ENCODE measurements at places on chromosomes 16 and 17. TPM values are rescaled to one million over a fixed set of nuclear protein-coding genes. Genes with fewer than 3 reads are reported as not detected.

Gene LITAFD
- not detected for total RNA-seq

DNA sequence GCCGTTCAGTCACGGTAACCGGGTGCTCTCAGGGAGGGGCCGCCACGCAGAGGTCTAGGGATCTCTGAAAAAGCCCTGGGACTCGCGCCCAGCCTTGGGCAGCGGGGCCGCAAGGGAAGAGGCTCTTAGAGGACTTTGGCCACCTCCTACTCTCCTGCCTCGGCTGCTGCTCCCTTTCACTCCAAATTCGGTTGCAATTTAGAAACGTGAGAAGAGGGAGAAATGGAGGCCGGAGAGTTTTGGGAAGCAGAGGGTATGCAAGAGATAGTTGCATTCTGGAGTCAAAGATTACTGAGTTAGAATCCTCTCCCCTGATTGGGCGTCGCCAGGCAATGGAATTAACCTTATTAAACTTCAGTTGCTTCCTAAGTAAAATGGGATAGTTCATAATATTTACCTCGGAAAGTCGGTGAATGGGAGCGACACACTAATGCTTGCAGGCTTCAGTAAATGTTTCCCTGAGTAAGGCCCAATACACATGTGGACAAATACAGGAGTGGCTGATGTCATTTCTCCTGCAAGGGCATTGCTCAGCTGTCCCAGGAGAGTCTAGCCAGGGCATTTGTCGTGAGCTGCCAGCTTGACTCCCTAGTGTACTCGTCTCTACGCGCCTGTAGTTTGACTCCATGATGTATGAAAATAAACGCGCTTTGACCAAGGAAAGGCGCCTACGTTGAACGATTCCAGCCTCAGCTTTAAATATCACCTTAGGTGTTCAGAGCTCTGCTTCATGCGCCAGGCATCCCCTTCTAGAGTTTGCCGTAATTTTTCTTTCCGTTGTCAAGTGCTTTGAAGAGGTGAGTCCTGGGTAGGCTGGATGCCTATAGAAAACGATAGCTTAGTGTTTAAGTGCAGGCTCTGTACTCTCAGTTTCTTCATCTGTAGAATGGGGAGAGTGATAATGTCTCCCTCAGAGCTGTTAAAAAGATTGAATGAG lies 667 bp downstream of the OGFOD1 start:
- peak; percentile 14 for DNase-seq

GRCh38 chr16:26365161-26365940 lies 673.6 kb downstream of the HS3ST4 start:
- DNase-seq: no peak

- peak; percentile 55 for DNase-seq
Observed at GRCh38 chr17:28570716-28571360, 486 bp downstream of the PIGS start.

- DNase-seq: peak; percentile 91
Observed at GRCh38 chr16:85390511-85391174, 222.5 kb upstream of the GSE1 start.

GRCh38 chr16:73016488-73016830 lies 31.5 kb downstream of the ZFHX3 start:
- no peak for DNase-seq

DNA sequence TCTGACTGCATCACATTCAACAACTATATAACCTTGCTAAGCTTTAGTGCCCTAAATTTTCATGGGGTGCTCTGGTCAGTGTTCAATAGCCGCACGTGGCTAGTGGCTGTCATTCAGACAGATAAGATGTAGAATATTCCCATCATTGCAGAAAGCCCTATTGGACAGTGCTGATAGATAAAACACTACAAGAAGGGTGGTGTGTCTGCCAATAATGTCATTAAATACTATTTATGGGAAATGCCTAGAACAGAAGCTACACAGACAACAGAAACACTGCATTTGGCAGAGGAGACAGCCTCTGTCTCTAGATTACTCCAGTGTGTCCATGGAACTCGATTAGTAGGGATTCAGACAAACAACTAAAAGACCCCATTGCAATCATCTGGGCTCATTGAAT lies 28.4 kb upstream of the PMP22 start:
- no peak for DNase-seq

- DNase-seq: no peak
Observed at GRCh38 chr17:2563543-2563942, 29.9 kb upstream of the PAFAH1B1 start.

Gene ERN2
- total RNA-seq: 6.0 TPM

DNA sequence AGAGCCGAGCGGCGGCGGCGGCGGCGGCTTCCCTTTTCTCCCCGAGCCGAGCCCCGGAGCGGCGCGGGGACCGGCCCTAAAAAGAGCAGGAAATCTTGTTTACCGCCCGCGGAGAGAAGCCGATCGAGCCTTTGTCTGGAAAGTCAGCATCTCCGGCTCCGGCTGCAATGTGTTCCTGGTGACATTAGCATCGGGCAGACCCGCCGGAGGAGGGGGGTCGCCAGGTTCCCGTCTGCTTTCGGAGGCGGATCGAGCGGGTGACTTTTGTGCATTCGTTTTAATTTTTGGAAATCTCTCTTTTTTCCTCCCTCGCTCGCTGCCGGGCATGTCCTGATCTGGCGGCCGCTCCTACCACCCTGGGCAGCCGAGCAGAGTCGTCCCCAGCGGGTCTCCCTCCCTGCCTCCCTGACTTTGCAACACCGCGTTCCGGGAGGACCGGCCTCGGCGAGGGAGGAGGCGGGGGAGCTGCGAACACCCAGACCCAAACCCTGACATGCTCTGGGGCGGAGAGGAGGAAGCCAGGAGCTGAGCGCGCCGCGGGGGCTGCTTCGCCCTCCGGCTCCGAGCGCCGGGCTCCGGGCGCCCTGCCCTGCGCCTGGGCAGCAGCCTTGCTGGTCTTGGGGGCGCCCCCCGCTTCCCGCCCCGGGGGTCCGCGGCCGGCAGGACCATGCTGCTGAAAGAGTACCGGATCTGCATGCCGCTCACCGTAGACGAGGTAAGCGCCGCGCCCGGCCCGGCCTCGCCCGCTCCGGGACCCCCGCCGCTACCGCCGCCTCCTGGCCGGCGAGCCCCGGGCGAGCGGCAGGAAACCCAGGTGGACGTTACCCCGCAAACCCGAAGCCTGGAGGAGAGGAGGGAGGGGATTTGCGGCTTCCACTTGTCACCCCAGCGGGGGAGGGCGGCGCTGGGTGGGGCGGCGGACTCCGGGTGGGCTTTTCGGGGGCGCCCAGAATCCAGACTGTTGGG lies 690 bp downstream of the PITPNC1 start:
- DNase-seq: peak; percentile 41

Gene KRTAP1-1
- total RNA-seq: 1.4 TPM

- DNase-seq: no peak
Observed at GRCh38 chr17:20074489-20074888, 65.3 kb downstream of the SPECC1 start.

- no peak for DNase-seq
Observed at GRCh38 chr16:9134739-9135138, 43.3 kb downstream of the HAPSTR1 start.

Gene CLEC18B
- total RNA-seq: 8.2 TPM

DNA sequence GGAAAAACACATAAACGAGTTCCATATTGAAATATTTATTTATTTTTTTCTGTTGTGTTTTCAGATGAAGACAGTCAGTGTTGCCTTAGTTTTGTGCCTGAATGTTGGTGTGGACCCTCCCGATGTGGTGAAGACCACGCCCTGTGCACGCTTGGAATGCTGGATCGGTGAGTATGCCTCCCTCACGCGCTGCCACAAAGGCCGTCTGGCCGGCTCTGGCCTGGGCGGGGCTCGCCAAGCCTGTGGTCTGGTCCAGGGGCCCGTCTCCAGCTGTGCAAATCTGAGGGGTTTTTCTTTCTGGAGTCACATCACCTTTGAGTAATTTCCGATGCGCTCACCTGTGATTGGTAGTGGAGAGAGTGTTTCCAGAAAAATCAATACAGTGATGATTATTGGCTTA lies 81.0 kb downstream of the RPTOR start:
- DNase-seq: no peak

GRCh38 chr16:84753412-84754326 lies 53.9 kb downstream of the USP10 start:
- no peak for DNase-seq

Gene CCL4L2
- 0.32 TPM for total RNA-seq

GRCh38 chr17:48835971-48836370 lies 5.1 kb downstream of the CALCOCO2 start:
- DNase-seq: peak; percentile 42

DNA sequence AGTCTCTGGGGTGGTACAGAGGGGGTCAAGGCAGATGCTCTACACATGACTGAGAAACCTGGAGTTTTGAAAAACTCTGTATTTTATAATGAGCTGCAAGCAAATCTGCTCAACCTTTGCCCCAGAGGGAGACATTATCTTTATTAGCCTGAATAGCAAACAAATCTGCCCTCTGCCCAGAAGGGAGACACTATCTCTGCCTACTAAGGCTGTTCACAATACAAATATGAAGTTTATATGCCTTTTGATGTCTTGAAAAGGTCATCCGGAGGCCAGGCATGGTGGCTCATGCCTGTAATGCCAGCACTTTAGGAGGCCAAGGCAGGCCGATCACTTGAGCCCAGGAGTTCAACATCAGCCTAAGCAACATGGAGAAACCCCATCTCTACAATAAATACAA lies 11.0 kb upstream of the XYLT1 start:
- no peak for DNase-seq

DNA sequence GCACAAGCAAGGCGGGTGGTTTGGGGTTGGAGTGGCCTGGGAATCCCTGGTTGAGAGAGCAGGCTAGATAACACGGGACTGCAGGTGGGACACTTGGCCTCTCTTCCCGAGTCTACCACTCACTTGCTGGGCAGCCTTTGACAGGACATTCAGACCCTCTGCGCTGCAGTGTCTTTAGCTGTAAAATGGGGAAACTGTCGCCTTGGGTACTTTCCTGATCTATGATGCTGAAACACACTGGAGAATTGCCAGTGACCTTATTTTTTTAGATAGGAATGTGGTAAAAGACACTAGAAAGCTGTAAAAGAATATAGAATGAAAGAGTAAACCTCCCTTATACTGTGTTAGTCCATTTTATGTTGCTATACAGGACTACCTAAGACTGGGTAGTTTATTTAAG lies 30.5 kb downstream of the KSR1 start:
- DNase-seq: no peak

GRCh38 chr16:3842994-3843393 lies 37.5 kb downstream of the CREBBP start:
- no peak for DNase-seq

Gene PIPOX
- total RNA-seq: 3.1 TPM

Gene ABCC12
- not detected for total RNA-seq

Gene HS3ST3B1
- total RNA-seq: 4.1 TPM

GRCh38 chr16:50833929-50834328 lies 92.0 kb downstream of the CYLD start:
- no peak for DNase-seq

GRCh38 chr17:58364270-58364942 lies 12.4 kb upstream of the SUPT4H1 start:
- peak; percentile 36 for DNase-seq

DNA sequence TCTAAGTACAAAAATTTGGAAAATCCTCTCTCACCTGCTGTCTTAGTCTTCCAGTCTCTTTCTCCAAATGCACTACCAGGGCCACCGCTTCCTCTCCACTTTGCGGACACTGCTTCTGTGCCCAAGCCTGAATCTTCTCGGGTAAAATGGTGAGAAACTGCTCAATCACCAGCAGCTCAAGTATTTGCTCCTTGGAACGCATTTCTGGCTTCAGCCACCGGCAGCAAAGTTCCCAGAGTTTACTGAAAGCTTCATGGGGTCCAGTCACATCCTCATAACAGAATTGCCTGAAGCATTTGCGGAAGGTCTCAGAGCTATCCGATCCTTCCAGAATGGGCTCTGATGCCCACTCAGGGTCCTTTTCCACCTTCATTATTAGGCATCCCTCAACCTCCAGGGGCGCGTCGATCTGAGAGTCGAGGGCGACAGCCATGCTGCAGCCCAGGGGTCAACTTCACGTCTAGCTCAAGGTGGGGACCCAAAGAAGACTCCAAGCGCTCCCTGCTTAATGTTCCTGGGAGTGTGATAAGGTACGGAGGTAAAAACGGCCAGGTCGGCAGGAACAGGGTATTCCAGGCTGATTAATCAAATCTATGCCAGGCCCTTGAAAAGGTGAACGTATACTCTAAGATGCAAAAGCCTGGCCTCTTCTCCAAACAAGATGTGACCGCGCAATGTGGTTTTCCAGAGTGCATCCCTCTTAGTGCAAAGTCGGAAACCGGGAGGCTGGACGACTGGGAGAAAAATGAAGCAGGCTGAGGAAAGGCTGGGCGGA lies 763 bp downstream of the ZKSCAN2 start:
- peak; percentile 8 for DNase-seq

DNA sequence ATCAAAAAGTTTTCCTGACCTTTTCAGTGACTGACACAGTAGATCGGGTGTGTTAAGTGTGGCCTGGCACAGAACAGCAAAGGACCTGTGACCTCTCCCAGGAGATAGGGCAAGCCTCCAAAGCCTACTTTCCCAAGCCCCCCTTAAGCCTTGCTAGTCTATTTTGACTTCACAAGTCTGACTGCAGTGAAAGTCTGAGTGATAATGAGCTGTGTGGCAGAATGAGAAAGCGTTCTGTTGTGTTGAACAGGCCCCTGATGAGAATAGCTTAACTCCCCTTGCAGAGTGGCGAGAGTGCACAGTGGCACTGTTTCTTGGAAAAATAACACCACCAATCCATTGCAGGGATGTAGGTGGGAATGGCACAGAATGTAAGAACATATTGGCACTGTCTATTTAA lies 32.8 kb downstream of the MMD start:
- no peak for DNase-seq

DNA sequence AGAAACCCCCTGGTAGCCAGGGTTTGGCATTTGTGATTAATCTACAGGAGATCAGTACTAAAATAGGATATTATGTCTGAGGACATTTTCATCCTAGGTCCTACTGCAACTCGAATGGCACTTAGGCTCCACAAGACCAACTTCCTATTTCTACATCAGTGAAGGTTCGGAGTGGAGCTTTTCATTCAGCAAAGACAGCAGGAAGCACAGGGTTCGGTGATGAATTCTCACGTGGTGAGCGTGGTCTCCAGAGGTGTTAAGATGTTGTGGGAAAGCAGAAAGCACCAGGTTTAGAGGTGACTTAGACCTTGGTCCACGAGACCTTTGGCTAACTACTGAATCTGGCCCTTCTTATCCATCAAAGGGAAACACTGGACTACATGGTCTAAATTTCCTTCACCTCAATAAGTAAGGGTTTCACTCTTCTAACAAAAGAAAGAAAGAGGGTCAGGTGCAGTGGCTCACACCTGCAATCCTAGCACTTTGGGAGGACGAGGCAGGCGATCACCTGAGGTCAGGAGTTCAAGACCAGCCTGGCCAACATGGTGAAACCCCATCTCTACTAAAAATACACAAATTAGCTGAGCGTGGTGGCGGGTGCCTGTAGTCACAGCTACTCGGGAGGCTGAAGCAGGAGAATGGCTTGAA lies 13.9 kb upstream of the HELZ start:
- no peak for DNase-seq

DNA sequence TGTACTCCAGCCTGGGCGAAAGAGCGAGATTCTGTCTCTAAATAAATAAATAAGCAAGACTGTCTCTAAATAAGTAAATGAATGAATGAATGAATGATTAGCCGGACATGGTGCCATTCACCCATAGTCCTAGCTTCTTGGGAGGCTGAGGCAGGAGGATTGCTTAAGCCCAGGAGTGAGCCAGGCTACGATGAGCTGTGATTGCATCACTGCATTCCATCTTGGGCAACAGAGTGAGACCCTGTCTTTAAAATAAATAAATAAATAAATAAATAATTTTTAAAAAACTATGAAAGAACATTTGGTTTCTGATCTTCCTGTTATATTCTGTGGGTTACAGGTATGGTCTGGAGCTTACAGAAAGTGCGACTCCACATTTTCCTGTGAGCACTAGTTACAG lies 65.0 kb downstream of the C17orf58 start:
- DNase-seq: no peak

All from prostate gland (tissue), 2 donors.